GM20000 (cell line): ENCODE measurements at places on chromosomes 12 and 14.
A peak's percentile ranks its signal among the peaks of the same experiment; 100 is the strongest.

- no peak for DNase-seq
These were observed 41.4 kb downstream of the HECTD1 start for GRCh38 chr14:31166271-31166561.

DNA sequence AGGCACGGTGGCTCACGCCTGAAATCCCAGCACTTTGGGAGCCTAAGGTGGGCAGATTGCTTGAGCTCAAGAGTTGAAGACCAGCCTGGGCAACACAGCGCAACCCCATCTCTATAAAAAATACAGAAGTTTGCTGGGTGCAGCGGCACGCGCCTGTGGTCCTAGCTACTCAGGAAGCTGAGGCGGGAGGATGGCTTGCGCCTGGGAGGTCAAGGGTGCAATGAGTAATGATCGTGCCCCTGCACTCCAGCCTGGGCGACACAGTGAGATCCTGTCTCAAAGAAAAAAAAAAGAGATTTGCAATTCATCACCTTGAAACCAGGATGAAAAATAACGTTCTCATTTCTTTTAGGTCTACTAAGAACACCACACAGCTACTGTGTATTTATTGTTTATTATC lies 4.0 kb downstream of the STX2 start:
- no peak for DNase-seq

DNA sequence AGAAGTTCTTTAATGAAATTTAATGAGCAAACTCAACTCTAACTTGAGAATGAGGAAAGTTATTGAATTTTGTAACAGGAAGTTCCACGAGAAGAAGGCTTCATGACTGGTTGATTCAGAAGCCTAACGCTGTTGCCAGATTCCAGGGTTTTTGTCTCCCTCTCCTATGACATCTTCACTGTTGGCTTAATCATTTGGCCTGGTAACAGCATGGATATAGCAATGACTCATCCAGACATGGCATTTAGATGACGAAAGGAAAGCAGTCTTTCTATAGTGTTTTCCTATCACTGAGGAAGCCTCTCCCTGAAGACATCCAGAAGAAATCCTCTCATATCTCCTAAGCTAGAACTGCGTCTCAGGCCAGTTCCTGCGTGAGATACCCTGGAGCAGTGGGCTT lies 9.4 kb upstream of the KCNA1 start:
- no peak for DNase-seq

DNA sequence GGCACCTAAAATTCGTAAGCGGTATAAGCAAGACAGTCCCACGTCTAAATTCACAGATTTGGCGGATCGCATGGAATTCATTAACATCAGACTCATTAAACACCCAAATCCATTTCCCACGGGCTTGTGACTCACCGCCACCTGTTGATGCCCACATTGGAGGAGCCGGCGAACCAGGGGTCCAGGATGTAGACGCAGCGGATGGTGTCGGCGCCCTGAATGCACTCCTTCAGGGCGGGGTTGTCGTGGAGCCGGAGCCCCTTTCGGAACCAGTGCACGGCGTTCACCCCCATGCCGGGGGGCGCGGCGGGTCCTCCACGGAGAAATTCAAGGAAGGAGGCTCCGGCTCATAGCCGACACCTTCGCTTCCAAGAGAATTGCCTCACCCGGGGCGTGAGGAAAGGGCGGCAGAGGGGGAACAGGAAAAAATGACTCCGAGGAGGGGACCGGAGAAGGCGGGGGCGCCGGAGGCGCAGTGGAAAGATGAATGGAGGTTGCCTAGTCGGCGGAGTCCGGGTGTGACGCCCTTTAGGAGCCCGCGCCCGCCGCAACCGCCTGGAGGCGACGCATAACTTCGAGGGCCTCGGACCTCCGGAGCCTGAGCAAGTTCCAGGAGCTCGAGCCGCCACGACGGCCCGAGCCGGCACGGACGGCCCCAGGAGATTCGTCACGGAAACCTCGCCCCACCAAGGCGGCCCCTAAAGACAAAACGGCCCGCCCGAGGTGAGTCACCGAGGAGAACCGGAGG lies 506 bp downstream of the CRY1 start:
- DNase-seq, result peak; percentile 27

DNA sequence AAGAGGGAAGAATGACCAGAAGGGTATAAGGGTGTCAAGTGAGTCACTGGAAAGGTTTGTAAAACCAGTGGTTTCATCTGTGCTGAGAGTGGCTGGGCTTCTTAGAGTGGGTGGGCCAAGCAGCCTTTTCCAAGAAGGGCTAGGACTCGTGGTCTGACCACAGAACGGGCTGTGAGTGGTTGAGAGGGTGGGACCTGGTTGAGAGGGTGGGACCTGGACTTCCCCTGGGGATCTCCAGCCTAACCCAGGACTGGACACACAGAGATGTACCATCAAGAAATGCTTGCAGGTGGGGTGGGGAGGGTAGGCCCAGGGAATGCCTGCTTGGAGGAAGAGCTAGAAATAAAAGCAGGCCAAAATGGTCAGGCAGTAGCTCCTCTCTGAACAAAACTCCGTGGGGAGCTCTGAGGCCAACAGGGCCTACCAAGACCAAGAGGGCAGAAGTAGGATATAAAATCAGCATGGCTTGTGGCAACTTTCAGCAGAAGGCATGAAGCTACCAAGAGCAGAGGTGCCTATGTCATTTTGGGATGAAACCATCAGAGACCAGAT lies 140.5 kb downstream of the FOXN3 start:
- peak; percentile 80 for DNase-seq

DNA sequence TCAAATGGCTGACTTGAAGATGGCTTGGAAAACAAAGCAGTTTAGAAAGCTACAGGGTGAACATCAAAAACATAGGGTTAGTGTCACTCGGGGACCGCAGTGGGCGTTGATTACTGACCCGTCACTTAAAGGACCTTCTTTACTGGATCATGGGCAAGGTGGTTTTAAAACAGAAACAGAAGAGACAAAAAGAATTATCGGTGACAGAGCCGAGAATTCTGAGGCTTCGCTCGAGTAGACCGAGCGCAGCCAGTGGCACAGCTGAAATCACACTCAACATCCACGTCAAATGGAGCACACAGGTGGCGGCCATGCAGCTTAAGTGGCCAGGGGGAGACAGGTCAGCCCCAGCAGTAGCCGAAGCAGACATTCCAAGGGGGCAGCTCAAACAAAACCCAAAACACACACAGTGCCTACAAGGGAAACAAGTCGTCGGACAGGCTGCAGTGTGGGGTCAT lies 17.3 kb downstream of the SNRNP35 start:
- DNase-seq, result no peak

GRCh38 chr12:19139615-19140194 lies 10.2 kb downstream of the PLEKHA5 start:
- DNase-seq, result no peak

DNA sequence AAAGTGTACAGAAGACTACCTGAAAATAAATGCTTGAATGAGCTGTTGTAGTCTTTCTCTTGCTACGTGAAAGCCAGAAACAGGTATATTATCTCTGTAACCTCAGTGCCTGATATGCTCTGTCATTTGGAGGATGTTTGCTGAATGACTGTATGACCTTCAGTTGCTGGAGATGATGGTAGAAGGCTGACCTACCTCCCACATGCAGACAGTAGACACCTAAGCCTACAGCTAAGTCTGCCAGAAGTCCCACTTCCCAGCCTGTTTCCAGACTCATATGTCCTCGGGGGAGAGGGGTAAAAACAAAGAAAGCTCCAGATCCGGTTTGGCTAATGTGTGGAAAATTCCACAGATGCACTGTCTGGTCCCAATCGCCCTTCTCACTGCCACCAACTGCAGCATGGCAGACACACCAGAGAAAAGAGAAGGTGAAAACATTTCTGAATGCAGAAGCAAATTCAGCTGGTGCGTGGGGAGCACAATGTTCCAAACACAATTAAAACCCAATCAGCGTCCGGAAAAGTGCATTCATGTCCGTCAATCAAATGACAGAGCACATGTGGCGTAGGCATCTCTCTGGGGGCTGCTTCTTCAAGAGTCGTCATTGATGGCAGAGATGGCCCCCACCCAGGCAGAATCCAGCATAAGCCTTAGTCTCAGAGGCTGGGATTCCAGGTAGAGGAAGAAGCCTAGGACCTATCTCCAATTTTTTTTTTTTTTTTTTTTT lies 76.3 kb upstream of the TBX3 start:
- no peak for DNase-seq

GRCh38 chr14:64217308-64217707 lies 76.9 kb downstream of the ESR2 start:
- no peak for DNase-seq

- no peak for DNase-seq
These were observed 196.7 kb upstream of the PELI2 start for GRCh38 chr14:55921511-55921910.

- DNase-seq, result no peak
These were observed 1242.2 kb upstream of the TMEM132C start for GRCh38 chr12:127024791-127025190.

GRCh38 chr12:40142001-40142744 lies 36.3 kb upstream of the SLC2A13 start:
- DNase-seq, result no peak

GRCh38 chr12:39839072-39839471 lies 219.5 kb upstream of the ABCD2 start:
- no peak for DNase-seq

- DNase-seq, result peak; percentile 75
These were observed 55.7 kb downstream of the TRPV4 start for GRCh38 chr12:109777544-109777943.

- DNase-seq, result no peak
These were observed 27.8 kb downstream of the ACSS3 start for GRCh38 chr12:81105687-81106086.

DNA sequence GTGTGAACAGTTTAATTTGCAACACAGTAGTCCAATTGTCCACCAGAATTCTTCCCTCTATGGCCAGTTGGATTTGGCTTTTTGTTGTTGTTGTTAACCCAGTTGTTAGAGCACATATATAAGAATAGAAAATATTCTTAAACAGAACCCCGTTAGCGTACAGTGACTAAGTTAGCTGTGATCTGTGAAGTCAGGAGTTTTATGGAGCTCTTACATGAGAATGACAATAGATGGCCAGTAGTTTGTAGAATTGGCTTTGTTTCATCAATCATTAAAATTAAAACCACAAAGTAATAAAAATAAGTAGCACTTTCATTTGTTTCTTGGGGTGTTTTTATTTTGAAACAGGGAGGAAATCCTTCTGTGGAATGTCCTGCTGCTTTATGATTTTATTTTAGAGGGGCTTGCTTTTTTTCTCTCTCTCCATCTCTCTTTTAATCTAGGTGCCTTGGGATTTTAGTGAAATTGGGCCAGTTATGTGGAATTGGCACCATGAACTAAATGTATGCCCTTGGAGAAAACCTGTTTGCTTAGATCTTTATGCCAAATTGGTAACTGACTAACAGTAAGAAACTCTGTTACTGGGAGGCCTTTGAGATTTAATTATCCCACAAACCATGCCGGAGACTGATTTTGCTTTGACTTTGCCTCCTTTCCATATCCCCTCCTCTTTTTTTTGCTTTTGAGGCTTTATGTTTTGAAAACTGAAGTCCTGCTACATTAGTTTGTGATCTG lies 22.9 kb downstream of the FBXW8 start:
- DNase-seq, result no peak

- DNase-seq, result peak; percentile 7
These were observed 107.0 kb downstream of the ADAMTS20 start for GRCh38 chr12:43444940-43445564.

DNA sequence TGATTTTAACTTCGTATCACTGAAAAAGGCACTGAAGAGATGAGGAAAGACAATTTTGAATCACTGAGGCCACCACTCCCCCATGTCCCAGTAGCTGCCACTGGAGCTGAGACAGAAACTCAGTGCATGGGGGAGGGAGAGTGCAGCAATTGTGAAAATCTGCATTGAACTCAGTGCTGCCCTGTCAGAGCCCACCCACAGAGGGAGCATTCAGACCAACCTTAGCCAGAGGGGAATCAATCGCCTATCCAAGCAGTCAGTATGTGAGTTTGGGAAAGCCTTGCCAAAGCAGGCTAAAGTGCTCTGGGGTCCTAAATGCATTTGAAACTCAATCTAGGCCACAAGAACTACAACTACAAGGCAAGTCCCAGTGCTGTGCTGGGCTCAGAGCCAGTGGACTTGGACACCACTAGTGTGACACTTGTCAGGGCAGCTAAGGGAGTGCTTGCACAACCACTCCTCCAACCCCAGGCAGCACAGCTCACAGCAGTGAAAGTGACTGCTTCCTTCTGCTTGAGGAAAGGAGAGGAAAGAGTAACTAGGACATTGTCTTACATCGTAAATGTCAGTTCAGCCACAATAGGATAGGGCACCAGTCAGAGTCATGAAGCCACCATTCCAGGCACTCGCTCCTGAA lies 13.3 kb downstream of the RNASE3 start:
- no peak for DNase-seq

GRCh38 chr14:95189367-95190132 lies 32.2 kb upstream of the DICER1 start:
- DNase-seq, result no peak

GRCh38 chr12:31368666-31369361 lies 42.9 kb upstream of the SINHCAF start:
- DNase-seq, result no peak

DNA sequence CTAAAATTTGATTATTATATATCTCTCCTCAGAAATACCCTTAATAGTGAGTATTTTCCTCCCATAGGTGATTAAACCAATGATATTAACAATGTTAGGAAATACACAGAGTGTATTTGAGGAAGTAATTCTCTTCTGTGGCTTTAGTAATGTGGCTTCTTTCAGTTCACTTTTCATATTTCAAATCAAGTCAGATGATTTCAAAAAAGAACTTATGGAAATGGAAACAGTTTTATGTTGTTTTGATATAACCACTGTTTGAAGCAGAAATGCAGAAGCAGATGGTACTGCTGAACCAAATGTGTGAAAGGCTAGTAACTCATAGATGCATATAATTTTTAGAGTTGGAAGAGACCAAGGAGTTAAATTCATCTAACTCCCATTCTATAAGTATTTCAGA lies 1.9 kb upstream of the GPR33 start:
- peak; percentile 17 for DNase-seq

DNA sequence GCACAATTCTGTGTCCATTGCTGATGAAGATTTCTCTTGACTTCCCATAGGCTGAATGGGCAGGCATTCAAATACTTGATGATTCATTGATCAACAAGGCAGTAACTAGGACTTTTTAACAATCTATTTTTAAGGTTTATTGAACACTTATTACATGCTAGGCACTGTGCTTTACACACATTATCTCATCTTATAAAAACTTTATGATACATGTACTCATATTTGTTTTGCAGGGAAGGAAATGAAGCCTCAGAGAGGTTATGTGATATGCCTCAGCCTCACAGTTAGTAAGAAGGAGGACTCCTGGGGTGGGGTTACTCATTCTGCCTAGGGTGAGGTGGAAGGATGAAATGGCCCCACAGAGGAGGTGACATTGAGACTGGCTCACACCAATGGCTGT lies 12.9 kb upstream of the EMP1 start:
- no peak for DNase-seq

- peak; percentile 70 for DNase-seq
These were observed 6.1 kb downstream of the CCDC184 start for GRCh38 chr12:48189331-48190125.

DNA sequence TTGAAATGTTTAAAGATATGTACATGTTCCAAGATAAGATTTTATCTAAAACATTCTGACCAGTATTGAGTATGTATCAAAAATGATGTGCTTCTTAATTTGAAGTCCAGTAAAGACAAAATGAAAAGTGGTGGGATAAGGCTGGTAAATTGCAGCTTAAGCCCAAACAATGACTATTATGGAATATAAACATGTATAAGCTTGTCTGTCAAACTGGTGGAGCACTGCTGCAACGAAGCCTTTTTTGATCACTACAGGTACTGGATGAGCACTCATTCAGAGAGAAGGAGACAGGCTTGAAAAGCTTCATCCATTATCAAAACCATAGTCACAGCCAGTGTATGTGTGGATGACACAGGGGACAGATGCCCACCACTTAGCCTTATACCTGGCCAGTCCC lies 138.4 kb downstream of the ATP23 start:
- no peak for DNase-seq

- DNase-seq, result no peak
These were observed 115.7 kb downstream of the BEGAIN start for GRCh38 chr14:100471441-100472093.
